ENCODE measurements at places on chromosomes 13 and 19.

- no peak for DNase-seq
Measured at GRCh38 chr13:60120617-60121336, 43.0 kb downstream of the DIAPH3 start.

DNA sequence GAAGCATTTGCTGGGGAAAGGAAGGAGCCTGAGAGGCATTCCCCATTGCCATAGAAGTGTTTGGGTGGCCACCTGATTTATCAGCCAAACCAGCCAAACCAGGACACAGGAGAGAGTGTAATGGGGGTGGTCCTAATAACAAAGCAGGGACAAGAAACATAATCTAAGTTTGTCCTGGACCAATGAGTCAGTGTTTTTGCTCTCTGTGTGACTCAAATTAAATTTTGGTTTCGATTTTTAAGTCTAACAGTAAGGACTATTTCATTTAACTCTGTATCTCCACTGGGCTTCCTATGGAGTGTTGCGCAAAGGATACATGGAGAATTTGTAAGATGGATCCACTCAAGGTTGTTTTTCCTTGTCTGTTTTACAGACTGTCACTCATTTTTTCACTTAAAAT lies 19.5 kb upstream of the TRPC4 start:
- DNase-seq, result no peak

DNA sequence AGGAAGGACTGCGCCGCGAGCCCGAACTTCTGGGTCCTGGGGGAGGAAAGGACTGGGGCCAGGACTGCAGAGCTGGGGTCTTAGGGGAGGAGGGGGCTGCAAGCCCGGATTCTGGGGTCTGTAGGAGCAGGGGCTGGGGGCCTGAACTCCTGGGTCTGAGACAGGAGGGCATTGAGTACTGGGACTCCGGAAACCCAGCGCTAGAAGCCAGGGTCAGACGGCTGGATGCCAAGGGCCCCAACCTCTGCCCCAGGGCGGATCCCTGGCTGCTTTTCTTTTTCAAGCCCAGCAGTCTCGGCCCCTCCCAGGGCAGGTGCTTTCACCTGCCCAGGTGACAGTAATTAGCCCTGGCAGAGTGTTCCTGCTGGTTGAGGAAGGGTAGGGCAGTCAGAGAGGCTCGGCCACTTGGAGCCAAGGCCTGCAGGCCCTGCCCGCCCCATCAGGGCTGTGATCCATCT lies 2.3 kb downstream of the MYH14 start:
- no peak for DNase-seq

DNA sequence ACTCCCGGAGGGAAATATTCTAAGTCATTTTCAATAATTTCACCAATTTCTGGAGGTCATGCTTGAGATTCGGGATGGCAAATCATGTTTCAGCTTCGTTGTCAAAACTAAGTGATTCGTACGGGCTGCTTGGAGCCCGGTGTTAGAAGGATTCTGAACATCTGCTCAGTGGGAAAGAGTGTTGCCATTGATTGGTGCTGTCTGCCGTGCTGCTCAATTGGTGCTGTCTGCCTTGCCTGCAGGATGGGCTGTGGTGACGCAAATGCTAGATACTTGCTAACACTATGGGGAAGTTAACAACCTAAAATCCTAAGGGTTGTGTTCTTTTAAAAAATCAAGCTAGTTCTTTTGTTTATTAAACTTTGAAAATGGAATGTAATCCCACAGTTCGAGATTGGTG lies 17.3 kb upstream of the CACNG8 start:
- DNase-seq, result peak; percentile 61

- DNase-seq, result no peak
Measured at GRCh38 chr19:17611462-17612244, 56.2 kb downstream of the COLGALT1 start.
